ENCODE measurements at places on chromosomes 3 and 15.

DNA sequence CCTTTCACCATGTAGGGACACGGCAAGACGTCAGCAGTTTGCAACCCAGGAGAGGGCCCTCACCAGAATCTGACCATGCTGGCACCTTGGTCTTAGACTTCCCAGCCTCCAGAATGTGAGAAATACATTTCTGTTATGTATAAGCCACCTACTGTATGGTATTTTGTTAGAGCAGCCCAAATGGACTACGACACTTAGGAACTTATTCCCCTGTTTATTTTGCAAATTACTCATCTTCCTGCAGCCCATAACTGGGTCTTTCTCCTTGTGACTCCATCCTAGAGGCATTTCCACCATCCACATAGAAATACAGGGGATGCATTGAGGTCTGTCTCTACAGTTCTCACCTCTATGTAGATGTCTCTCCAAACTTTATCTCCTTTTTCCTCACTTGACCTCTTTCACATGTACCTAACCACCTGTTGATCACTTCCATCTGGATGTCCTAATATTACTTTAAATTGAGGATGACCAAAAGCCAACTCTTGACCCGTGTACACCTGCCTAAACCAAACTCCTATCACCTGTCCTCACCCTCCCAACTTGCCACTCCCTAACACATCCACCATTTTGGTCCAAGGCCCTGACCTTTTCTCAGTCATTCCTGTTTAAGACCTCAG is 406.0 kb upstream of the WNT5A start:
- DNase-seq, result no peak

GRCh38 chr3:6709178-6709577 is 151.7 kb upstream of the GRM7 start:
- DNase-seq, result no peak

DNA sequence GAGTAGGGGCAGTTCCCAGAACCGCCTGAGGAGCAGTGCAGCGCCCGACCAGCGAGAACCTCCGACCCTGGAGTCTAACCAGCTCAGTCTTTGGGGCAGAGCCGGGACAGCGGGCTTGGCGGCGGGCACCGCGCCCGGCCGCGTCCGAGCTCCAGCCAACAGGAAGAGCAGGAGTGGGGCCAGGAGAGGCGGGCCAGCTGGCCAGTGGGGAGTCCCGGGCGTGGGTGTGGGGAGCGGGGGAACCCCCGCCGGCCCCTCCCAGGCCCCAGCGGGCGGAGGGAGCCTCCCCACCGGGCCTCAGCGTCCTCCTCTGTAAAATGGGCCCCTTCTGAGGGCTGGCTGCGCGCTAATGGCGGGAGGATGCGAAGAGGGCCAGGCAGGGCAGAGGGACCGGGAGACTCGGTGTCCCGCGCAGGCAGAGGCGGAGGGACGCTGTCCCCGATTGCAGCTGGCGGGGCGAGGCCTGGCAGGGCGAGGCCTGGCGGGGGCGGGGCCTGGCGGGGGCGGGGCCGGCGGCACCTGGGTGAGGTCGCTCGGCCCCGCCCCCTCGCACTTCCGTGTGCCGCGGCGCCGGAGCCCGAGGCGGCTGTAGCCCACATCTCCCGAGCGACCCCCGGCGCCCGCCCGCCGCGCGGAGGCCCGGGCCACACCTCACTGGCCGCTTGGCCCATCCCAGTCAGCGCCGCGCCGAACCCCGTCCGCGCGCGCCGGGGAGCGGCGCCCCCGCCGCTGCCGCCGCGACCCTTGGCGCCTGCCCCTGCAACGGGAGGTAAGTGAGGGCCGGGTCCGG is at the start of gene PRKCD:
PRKCD (plus strand) TSS at position 550 of the 790 bp plus-strand sequence. CDS start 17,214 bp downstream, outside the sequence.
- DNase-seq, result peak; percentile 84

DNA sequence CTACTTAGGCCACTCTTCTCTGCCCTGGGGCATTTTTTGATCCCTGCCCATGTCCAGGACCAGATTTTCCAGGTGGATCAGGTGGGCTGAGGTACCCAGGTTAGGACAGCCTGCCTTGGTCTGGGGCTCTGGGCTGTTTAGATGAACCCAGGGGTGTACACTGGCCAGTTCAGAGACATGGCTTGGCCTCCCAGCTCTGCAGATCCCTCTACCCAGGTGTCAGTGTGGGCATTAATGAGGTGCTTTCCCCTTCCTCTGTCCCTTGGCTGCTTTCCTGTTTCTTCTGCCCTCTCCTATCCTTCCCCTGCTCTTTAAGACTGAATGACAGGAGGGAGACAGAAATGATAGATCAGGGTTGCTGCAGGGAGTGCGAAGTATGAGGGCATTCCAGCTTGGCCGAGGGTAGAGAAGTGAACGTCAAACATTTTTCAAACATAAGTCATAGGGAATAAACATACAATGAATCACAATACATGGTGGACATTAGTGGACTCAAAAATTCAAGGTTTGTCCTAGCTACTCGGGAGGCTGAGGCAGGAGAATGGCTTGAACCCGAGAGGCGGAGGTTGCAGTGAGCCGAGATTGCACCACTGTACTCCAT is 30.5 kb downstream of the RTP1 start:
- peak; percentile 78 for DNase-seq

DNA sequence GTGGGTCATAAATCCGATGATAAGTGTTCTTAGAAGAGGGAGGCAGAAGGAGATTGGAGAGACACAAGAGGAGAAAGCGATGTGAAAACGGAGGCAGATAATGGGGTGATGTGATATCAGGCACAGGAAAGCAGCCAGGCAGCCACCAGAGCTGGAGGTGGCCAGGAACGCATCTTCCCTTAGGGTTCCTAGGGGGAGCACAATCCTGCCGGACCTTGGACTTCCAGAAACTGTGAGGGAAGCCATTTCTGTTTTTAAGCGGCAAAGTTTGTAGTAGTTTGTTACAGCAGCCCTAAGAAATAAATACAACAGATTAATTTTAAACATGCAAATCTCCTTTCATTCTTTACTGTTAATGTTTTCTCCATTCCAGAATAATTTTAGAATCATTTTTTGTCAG is 259.9 kb upstream of the TMC3 start:
- no peak for DNase-seq

GRCh38 chr3:182921665-182922355 is 58.5 kb downstream of the DCUN1D1 start:
- DNase-seq, result no peak

DNA sequence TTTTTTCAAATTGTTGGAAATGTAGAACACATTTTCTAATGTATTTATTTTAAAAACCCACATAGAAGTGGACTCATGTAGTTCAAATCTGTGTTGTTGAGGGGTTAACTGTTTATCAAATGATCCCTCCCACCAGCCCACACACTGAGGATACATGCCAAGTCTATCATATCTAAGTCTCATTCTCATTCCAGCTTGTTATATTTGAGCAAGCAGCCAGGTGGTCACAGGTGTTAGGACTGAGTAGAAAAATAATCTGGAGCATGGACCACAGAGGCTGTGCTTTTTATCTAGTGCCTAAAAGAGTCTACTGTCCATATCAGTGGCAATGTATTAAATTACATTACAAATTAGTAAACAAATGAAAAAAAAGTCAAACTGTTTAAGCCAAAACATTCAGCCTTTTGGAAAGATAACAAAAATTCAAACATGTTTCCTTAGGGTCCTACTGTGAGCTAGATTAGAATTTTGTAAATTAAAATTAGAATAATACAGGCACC is 20.7 kb upstream of the SPESP1 start:
- DNase-seq, result no peak

- DNase-seq, result no peak
Measured at GRCh38 chr3:9508781-9509180, 44.8 kb downstream of the LHFPL4 start.

DNA sequence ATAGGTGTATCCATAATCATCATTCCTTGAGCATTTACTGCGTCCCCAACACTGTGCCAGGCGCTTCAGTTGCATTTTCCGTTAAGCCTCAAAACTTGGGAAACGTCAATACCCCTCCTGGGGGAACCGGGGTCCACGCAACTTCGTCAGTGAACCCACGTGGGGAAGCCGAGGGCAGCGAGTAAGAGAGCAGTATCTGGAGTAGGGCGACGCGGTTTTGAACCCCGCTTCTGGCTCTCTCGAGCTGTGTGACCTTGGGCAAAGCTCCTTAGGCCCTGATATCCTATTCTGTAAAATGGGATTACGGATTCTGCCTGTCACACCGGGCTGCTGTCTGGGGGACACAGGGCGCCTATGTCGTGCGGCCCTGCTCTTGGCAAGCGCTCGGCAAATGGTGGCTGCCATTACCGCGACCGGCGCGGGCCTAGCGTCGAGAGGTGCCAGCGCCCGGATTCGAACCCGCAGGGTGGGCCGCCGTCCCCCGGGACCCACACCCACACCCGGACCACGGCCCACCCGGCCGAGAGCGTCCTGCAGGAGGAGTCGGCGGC is 590 bp downstream of the POLG start:
- DNase-seq, result no peak

DNA sequence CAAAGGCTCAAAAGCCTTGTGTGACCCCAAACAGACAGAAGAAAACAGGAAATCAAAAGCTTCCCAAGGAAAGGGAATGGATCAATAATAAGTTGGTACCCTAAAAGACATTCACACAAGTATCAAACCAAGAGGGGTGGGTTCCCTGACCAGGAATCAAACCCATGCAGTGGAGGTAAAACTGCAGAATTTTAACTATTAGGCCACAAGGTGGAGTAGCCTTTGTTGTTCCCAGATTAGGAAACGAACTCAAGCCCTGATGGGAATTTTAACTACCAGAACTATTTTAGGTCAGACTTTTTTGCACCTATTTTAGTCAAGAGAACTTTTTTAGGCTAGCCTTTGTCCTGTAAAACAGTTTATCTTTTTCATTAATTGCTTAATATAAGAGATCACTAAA is 31.4 kb downstream of the SETMAR start:
- no peak for DNase-seq

DNA sequence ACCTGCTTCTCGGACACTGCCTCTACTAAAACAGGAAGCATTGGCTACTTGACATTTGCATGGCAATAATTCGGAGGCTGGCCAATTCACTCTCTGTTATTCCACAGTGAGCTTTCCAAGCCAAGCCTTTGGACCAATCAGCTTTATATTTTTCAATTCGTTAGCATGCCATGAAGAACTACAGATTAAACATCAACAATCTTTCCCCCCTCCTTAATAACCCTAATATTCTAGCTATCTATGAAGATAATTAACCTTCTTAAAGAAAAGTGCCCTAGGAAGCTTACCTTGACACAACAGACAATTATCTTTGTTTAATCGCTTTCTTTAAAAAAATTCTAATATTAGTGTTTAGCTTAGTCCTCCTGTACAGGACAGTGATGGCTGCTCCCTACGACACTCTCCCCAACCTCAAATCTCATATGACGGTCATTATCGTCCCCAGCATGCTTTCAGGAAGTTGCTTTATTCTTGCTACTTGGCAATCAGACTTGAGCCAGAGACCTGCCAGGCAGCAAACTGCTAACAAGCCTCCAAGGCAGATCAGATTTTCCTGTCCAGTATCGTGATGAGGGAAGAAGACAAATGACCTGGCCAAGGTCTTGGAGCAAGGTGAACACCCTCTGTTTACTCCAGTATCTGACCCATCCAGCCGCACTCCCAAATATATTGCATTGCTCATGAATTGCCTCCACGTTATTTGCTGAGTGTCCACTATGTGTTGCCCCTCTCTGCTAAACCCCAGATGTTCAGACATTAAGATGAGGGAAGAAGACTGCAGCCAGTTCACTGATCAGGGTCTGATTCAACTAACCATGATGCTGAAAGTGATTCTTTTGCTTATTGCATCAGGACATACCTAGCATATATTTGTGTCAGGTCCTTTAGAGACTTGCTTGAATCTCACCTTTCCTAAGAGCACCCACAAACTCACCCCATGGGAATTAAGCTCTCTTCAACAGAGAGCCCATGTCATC is 68.1 kb upstream of the LPP start:
- DNase-seq, result no peak

DNA sequence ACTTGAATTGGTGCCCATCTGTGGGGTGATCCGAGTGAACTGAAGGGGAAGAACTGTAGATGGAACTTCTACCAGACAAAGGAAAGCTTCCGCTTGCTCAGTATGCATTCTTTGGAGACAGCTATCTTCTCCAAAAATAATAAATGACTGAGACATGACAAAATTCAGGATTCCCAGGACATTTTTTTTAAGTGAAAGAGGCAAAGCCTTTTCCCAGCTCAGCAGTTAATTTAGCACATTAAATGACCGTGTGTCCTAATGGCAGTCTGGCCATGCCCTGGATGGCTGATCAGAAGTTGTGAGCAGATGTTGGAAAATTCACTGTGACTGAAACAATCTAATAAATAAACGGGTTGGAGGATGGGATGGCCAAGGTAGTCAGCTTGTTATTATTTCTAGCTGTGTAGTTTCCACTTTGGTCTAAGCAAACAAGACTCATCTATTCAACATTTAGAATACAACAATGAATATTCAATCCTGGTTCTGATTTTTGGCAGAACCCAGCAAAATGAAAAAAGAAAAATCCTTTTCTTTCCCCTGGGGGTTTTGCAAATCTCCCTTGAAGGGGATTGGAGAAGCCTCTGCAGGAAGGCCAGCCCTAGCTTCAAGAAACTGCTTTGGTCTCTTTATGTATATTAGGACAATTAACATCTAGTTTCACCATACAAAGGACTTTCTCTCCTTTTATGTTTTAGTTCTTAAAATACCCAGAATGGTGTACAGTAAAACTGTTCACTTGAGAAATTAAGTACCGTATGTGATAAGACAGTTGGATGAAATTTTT is 540.9 kb upstream of the MDFIC2 start:
- no peak for DNase-seq

DNA sequence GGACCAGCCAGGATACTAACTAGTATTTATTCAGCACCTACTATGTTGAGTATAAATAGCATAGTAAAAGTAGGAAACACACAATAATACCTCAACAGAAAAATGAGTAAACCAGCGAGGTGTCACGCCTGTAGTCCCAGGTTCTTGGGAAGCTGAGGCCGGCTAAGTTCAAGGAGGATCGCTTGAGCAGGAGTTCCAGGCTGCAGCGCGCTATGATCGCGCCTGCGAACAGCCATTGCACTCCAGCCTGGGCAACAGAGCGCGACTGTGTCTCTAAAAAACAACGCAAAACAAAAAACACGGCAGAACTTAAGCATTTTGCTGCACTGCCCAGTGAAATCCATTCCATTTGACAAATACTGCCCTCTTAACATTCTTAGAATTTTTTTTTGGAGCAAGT is 1.3 kb upstream of the DENND6A start:
- no peak for DNase-seq

DNA sequence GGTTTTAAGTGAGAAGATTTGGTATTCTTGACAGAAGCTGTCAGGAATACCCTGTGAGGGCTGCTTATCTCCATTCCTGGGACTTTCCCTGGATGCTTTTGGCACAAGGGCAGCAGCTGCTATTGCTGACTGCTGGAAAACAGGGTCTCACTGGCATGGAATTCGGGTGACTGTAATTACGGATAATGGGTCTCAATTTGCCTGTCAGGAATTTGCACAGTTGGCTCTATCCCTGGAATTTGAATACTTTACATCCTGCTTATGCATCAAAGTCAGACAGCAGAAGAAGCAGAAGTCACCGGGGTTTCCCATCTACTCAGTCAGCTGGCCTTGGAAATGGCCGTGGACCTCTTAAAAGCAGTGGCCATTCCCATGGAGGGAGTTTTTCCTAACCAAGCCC is 25.9 kb upstream of the AKAP13 start:
- DNase-seq, result no peak

DNA sequence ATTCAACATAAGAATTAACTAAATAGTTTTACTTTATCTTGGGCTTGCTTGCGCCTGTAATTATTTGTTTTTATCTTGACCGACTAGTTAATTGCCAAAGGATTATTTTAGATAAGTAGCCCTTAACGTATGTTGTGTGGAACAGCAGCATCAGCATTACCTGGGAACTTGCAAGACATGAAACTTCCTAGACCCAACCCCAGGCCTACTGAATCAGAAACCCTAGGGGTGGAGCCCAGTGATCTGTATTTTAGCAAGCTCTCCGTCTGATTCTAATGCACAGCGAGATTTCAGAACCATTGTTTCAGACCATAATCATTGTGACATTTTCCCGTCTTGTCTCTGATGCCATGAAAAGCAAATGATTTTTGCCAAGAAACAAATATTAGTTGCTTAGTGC is 31.1 kb downstream of the FILIP1L start:
- DNase-seq, result no peak
